ENCODE measurements at places on chromosomes 2 and 18.

DNA sequence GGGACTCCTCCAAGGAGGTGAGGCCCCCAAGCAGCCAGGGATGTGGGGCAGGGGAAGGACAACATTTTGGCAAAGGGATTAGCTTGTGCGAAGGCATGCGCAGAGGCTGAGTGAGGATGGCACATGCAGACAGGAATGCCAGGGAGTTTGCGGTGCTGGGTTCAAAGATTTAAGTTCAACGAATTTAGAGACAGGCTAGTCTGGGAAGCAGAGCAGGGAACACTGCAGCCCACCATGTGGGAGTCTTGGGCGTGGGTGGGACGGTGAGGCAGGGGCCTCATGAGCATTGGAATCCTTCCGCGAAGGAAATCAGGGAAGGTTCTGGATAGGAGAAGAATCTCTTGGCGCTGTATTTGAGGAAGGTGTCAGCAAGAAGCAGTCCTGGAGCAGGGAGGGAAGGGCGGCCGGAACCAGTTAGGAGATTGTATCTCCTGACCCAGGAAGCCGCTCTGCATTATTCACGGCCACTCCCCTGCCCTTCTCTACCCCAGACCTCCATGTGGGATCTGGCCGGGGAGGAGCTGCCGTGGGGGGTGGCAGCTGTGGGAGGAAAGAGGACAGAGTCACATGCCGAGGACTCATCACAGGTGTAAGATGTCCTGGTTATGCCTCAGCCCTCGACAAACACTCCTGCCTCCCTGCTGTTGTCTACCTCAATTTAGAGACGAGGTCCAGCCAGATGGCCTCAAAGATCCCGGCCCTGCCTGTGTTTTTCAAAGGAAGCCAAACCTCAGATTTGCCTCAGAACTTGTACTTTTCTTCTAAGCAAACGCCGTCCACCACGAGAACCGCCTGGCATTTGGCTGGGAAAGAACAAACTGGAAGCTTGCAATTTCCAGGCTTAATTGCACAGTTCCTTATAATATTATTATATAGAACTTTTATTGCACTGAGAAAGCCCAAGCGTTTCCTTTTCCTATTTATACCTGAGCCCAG, 123.7 kb upstream of the SMAD2 start:
- no peak for DNase-seq

DNA sequence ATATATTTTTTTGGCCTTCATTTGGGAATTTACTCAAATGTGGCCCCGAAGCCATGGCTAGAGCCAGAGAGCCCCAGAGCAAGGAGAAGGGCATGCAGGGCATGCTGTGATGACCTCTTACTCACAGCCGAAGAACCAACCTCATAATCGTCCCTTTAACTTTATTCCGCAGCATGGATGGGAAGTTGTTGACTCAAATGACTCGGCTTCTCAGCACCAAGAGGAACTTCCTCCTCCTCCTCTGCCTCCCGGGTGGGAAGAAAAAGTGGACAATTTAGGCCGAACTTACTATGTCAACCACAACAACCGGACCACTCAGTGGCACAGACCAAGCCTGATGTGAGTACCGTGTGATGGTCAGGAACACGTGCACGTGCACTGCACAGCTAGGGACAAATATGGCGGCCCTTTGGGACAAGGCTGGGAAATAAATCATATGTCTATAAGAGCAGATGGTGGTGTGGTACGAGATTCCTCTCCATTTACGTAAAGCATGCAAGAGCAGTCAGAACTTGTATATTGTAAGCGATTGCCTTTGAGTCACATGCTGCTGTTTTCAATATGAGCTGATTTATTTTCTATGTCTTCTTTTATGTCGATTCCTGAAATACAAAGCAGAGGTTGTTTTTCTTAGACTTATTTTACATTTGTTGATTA, 280.9 kb downstream of the NEDD4L start:
- no peak for DNase-seq

DNA sequence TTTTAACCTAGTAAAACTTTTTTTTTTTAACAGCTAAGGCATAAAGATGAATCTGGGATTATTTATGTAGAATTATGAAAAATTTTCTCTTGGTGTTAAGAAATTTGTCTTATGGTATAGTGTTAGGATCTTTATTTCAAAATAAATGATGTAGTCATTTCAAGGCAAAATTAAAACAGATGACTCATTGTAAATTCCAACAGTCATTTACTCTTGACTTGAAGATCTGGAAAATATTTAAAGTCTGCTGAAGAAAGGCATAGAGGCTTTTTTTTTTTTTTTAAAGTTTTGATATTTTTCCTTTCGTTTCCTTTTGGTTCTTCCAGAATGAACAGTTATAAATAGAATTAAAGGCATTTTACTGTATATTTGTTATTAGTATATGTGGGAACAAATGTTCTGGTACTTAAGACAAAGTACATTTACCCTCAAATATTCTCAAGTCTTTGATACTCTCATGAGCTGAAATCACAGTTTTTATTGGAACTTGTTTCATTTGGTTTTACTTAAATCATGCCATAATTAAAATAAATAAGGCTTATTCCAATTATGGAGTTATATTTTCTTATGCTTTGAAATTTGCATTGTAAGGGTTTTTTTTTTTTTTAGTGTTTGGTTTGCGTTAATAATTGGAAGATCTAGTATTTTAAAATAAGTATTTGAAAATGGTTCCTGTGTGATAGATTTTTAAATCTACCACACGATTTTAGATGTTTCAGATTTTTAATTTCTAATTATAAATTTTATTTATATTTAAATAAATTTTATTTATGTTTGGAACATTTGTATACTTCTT, 29.9 kb downstream of the GLS start:
- DNase-seq = no peak

- no peak for DNase-seq
These were observed 443.6 kb upstream of the HNRNPA3 start for GRCh38 chr2:176769021-176769420.

All from SK-MEL-5 (cell line).